ENCODE measurements at places on chromosomes 7 and 10.

GRCh38 chr7:151893405-151893923 is 16.5 kb upstream of the PRKAG2 start:
- DNase-seq, result no peak

DNA sequence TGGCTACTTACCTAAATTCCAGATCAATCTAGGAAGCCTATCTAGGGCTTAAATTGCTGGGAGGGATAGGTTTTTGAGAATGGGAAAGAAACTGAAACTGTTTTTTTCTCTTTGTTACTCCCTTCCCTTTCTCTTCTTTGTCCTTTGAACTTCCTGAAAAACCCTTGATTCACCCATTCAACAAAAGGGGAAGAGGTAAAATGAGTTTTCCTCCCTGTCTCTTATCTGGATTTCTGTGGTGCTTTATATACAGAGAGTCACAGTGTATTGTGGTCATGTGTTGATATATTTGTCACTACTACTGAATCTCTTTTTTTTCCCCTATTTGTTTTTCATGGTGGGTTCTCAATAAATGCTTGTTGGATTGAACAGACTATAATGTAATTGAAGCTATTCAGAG is 19.8 kb upstream of the NUP205 start:
- DNase-seq, result no peak

DNA sequence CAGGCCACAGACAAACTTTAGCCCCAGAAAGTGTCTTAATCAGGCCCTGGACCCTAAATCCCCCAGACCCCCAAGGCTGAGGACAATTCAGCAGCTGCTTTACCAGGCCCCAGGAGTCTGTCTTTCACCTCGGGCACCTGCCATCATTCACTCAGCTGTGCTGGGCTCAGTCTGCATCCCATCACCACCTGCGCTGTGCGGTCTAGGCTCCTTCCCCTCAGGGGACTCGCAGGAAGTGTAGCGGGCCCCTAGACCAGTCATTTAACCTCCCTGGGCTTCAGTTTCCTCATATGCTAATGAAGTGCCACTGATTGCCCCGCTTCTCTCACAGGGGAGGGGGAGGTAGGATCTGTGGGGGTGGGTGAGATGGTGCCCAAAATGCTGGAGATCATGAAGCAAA is 76.4 kb upstream of the ZMIZ1 start:
- no peak for DNase-seq

- DNase-seq, result no peak
Observed at GRCh38 chr7:7323352-7323751, 141.0 kb downstream of the C1GALT1 start.

DNA sequence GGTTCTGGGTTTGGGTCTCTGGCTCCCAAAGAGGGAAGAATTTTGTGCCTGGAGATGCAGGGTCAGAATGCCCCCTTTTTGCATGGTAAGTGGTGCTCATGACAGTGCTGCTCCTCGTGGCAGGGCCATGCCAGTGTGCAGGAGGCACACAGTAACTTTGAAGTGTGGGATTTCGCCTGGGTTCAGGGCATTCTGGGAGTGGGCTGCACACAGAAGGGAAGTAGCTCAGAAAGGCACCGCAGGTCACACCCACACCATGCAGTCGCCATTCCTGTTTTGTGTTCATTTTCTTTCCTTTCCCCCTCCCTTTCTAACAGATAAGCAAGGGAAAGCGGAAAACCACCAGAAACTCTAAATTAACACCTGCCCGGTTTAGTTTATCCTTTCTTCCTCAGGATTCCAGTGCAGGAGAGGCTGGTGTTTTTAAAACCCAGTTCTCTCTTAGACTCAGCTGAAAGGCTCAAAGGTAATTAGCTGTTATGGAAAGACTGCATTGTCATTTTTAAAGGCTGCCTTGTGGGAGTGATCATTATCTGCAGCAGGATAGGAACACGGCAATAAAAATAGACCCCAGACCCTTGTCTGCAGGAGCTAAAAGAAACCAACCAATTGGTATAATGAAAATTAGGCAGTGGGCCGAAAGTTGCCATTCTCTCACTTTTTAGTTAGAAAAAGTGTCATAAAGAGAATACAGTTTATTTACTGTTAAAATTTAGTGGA is 50.2 kb downstream of the EEPD1 start:
- DNase-seq, result no peak

DNA sequence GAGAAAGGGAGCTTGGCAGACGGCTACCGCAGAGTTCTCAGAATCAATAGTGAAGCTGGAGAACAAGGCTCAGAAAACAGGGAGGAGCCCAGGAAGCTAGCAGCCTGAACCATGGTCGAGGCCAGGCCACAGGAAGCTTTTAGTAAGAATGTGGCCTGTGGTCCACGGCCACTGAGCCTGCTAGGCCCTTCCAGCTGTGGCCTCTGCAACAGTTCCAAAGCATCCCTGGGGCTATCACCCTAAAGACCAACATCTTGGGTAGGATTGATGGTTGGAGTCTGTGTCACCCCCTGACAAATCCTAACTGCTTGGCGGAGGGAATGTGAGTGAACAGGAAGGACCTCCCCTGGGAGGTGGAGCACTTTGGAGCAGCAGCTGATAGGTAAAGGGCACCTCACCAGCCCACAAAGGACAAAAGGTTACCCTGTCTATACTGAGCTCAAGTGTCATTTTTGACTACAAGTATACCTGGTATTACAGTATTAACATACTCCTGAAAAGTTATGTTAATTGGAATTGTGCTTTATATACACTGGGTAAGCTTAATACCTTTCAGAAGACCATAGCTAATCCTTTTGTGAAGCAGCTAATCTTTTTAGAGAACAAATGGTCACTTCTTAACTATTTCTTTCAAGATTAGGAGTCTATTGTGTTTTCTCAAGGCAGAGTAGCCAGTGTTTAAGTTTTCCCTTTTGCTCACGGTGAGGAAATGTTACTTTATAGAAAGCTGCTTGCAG is 18.7 kb downstream of the PTPRE start:
- DNase-seq, result no peak
